ENCODE measurements at places on chromosomes 16 and 17. TPM values are rescaled to one million over a fixed set of nuclear protein-coding genes. Genes with fewer than 3 reads are reported as not detected.

The EPN3 gene
- under 0.01 TPM for total RNA-seq

The SLC52A1 gene
- total RNA-seq: under 0.01 TPM

The NHLRC4 gene
- total RNA-seq: 1.0 TPM

The SNX11 gene
- total RNA-seq: 15.8 TPM

The NPIPB6 gene
- total RNA-seq: not detected

The NETO2 gene
- 37.0 TPM for total RNA-seq

The IL17C gene
- total RNA-seq: not detected

The EVI2A gene
- total RNA-seq: 0.94 TPM

The MYO19 gene
- 47.5 TPM for total RNA-seq

The TOM1L1 gene
- total RNA-seq: 19.7 TPM

The TERF2IP gene
- total RNA-seq: 35.5 TPM

The DYNLL2 gene
- 15.6 TPM for total RNA-seq

The DDX52 gene
- 25.5 TPM for total RNA-seq

The NPIPB9 gene
- 3.5 TPM for total RNA-seq

The ZMYND15 gene
- under 0.01 TPM for total RNA-seq

The RAB11FIP4 gene
- total RNA-seq: 0.09 TPM

The PAQR4 gene
- total RNA-seq: 7.1 TPM

The PYY gene
- total RNA-seq: not detected

The PSME3IP1 gene
- total RNA-seq: 77.9 TPM

The RNF112 gene
- total RNA-seq: not detected

The FBXW10 gene
- not detected for total RNA-seq

The SLC38A8 gene
- total RNA-seq: not detected

The CLEC19A gene
- not detected for total RNA-seq

The NEUROD2 gene
- total RNA-seq: not detected

The KRTAP16-1 gene
- not detected for total RNA-seq

The CASKIN2 gene
- 8.3 TPM for total RNA-seq

The NECAB2 gene
- 0.18 TPM for total RNA-seq

The STH gene
- not detected for total RNA-seq

The ACSM2A gene
- total RNA-seq: not detected

The EMC6 gene
- total RNA-seq: 16.9 TPM

The SMIM36 gene
- not detected for total RNA-seq

The ABCC11 gene
- total RNA-seq: 0.09 TPM

The CCL13 gene
- not detected for total RNA-seq

The TPSD1 gene
- total RNA-seq: not detected

The RASD1 gene
- total RNA-seq: 6.1 TPM

The ARHGAP27 gene
- 13.4 TPM for total RNA-seq

The C17orf50 gene
- total RNA-seq: not detected

The LYZL6 gene
- total RNA-seq: not detected

The KRT20 gene
- not detected for total RNA-seq

The KRTAP9-8 gene
- not detected for total RNA-seq

The TMEM88 gene
- 12.0 TPM for total RNA-seq

The CCNF gene
- total RNA-seq: 40.8 TPM

The HAP1 gene
- total RNA-seq: 0.28 TPM

The GPT2 gene
- total RNA-seq: 16.5 TPM
